ENCODE measurements at places on chromosomes 7 and 10. TPM values are rescaled to one million over a fixed set of nuclear protein-coding genes. Genes with fewer than 3 reads are reported as not detected.

Gene FAM241B
- total RNA-seq, result not detected

Gene TEX47
- total RNA-seq, result not detected

Gene SEMA3A
- 118 TPM for total RNA-seq

Gene ARHGEF35
- 1.1 TPM for total RNA-seq

GRCh38 chr7:47227762-47228177 lies 354.1 kb downstream of the TNS3 start:
- peak; percentile 18 for DNase-seq

DNA sequence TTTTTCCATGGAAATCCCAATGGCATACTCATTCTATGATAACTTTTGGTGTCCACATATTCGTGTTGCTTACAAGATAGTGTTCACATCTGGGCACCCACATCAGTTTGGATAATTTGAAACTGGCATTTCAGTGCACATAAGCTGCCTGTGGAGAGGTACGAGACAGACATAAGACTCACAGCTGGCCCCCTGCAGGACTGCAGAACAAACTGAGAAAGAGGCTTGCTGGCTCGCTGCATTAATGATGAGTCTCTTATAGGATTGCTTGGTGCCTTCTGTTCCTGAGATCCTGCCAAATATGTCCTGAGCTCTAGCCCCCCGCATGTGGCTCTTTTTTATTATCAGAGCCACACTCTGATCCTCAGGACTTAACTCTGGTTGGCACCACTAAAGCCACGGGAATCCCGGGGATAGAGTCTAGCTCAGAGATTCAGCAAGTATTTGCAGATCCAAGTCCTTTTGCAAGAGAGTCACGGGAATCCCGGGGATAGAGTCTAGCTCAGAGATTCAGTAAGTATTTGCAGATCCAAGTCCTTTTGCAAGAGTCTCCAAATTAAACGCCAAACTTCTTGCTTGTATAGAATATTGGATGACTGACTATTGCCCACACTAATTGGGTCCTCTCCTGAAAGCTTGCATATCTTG lies 34.0 kb upstream of the JCAD start:
- DNase-seq, result no peak

DNA sequence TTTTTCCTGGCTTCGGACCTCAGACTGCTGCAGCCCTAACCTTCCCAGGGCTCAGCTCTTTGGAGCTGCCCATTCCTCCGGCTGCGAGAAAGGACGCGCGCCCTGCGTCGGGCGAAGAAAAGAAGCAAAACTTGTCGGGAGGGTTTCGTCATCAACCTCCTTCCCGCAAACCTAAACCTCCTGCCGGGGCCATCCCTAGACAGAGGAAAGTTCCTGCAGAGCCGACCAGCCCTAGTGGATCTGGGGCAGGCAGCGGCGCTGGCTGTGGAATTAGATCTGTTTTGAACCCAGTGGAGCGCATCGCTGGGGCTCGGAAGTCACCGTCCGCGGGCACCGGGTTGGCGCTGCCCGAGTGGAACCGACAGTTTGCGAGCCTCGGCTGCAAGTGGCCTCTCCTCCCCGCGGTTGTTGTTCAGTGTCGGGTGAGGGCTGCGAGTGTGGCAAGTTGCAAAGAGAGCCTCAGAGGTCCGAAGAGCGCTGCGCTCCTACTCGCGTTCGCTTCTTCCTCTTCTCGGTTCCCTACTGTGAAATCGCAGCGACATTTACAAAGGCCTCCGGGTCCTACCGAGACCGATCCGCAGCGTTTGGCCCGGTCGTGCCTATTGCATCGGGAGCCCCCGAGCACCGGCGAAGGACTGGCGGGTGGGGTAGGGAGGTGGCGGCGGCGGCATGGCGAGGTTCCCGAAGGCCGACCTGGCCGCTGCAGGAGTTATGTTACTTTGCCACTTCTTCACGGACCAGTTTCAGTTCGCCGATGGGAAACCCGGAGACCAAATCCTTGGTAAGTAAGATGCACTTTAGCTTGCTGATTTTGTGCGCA lies at the start of gene PLXDC2:
Gene PLXDC2, plus strand, starts transcription at position 22 of the 820 bp plus-strand sequence.
- peak; percentile 51 for DNase-seq

DNA sequence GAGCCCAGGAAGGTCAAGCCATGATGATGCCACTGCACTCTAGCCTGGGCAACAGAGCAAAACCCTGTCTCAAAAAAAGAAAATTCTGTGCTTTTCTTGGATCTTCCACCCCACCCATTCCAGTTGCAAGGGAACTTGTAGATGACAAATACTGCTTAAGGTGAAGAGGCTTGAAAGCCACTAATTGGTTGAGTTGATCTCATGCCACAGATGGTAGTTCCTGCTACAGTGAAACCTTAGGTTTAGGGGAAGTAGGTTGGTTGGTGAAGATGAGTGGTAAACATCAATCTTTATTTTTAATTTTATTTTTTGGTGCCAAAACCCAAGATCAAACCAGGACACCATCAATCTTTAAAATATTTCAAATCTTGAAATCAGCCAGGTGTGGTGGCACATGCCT lies 2.9 kb upstream of the GDI2 start:
- DNase-seq, result no peak

Gene COL13A1
- total RNA-seq, result 6.0 TPM

Gene WNT8B
- total RNA-seq, result not detected

DNA sequence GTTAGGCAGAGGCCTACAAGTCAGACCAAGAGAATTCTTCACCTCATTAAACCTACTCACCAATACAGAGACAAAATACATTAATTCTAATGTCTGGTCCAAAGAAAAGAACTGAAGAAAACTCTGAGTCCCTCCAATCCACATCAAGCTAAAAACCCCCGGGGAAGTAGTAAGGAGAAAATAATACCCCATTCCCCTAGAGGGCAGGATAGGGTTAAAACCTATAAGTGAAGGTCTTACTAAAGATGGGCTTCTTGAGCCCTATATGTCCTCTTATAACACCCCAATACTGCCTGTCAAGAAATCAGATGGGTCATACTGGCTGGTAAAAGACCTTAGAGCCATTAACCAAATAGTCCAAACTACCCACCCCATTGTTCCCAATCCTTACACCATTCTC lies 141.3 kb upstream of the TMEM106B start:
- no peak for DNase-seq

Gene TRIM50
- not detected for total RNA-seq

GRCh38 chr7:129218514-129219062 lies 6.2 kb upstream of the AHCYL2 start:
- DNase-seq, result peak; percentile 86

Gene ANKRD16
- 14.0 TPM for total RNA-seq

Gene CYP2C19
- total RNA-seq, result not detected

GRCh38 chr7:45267262-45267661 lies 109.7 kb downstream of the RAMP3 start:
- no peak for DNase-seq

DNA sequence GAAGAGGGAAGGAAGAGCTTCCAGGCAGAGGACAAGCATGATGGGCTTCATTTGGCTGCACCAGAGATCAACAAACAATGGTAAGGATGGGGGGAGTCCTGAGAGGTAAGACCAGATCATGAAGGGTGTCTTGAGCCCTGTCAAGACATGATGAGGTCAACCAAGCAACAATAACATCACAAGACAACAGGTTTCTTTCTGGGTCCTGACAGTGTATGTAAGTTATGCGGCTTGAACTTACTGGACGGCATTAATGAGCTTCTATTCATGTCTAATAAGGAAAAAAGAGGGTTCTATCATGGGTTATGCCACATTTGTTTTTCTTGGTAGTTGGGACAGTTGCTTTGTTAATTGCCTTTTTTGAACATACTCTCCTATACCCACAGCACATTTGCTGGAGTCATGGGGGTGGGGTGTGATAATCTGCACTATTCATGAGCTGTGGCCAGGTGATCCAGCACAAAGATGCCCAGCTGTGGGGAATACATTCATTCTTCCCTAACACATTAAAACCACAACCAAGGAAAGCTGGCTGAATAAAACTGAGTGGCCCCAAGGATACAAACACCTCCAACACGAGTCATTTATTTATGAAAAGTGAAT lies 168.8 kb upstream of the KLF14 start:
- no peak for DNase-seq

- peak; percentile 18 for DNase-seq
Measured at GRCh38 chr7:41451826-41452225, 251.1 kb downstream of the INHBA start.

GRCh38 chr10:44380829-44381600 lies 3.9 kb downstream of the CXCL12 start:
- no peak for DNase-seq

DNA sequence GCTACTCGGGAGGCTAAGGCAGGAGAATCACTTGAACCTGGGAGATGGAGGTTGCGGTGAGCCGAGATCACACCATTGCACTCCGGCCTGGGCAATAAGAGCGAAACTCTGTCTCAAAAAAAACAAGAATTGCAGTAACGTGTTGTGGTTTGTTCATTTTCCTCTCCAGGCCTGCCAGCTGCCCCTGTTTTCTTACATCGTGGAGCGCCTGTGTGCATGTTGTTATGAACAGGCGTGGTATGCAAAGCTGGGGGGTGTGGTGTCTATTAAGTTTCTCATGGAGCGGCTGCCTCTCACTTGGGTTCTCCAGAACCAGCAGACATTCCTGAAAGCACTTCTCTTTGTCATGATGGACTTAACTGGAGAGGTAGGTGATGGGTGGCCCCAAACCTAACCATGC lies 52.1 kb downstream of the TRRAP start:
- no peak for DNase-seq

DNA sequence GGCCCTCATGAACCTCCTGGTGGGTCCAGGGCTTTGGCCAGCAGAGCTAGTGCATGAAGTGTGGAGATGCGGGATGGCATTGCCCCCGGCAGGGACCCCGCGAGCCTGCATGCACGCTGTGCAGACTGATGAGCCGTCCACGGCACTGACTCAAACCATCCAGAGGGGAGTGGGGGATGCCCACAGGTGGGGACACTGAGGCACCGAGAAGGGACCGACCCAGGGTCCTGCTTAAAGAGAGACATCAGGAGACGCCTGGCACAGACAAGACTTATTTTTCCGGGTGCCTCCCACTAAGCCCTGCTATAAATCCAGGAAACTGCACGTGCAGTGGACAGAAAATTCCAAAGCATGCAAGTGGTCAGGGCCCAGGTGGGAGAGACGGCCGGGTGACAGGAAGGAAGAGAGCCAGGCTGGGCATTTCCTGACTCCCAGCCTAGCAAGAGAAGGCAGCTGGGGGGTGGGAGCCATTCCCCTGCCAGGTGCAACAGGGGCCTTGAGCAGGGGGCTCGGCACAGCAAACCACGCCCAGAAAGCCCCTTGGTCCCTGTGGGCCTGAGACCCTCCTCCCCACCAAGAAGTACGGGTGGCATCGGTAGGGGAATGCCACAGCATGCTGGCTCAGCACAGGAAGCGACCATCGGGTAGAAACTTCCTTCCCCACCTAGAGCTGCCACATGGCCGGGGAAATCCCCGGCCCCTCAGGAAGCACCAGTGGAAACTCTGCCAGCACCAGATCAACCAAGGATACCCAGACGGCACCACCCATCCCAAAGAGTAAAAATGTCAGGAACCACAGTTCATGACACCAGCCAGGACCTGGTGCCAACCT lies 91.5 kb downstream of the FOXL3 start:
- no peak for DNase-seq
